ENCODE measurements at places on chromosomes 12 and 14.
A peak's percentile ranks its signal among the peaks of the same experiment; 100 is the strongest.

DNA sequence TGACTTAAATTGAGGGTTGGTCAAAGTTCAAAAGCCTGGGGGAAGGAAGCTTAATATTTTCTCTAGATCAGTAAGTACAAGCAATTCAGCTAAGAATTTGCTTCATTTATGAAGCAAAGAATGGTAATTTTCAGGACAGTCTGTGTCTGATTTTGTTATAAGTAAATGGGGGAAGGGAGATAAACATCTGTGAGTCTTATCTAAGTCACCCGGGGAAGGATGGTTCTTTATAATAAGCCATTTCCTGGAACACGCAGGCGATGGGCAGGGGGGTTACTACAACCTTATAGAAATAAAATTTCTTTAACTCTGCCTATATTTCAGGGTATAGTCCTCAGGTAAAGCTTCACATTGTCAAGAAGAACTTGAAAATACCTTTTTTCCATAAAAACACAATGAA is 42.9 kb downstream of the HELB start:
- DNase-seq = no peak

DNA sequence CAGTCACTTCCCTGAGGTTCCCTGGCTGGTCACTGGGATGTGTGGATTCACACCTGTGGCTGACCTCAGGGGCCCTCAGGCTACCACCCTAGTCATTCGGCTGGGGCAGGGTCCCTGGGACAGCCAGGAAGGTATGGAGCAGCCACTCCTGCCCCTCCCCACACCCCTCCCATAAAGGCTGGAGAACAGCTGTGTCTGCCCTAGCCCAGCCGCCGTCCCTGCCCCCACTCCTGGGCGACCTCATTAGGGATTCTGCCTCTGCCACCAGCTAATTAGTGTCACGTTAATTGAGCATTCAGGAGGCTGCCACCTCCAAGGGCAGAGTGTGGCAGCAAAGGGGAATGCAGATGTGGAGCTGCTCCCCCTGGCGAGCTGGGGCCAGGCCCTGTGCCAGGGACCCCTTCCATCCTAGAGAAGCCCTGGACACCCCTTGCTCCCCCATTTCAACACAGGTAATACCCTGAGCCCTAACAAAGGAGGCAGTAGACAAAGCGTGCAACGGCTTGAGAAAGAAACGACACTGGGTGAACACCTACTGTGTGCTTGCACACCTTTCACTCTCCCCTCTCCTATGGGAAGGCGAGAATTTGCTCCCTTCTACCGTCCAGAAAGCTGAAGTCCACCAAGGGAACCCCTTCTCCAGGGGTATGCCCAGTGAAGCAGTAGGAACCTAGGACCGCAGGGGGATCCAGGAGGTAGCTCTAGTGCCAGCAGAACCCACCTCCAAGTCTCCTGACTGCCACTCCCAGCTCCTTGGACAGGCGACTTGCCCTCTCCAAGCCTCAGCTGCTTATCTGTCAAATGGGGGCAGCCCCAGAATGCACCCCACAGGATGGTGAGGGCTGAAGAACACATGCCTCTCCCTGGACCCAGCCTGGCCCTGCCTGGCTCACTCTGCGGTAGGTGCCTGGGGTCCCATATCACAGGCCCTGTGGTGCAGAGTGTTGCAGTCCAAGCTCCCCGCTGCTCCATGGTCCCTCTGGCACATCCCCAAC is 45.1 kb downstream of the FAM222A start:
- DNase-seq = no peak

GRCh38 chr12:71108355-71108754 is 49.4 kb downstream of the TSPAN8 start:
- DNase-seq = no peak

- no peak for DNase-seq
Observed at GRCh38 chr14:32744811-32745445, 193.8 kb upstream of the NPAS3 start.

GRCh38 chr14:77318006-77318553 is 2.6 kb downstream of the POMT2 start:
- no peak for DNase-seq

GRCh38 chr14:44149597-44149996 is 357.5 kb downstream of the FSCB start:
- peak; percentile 49 for DNase-seq

DNA sequence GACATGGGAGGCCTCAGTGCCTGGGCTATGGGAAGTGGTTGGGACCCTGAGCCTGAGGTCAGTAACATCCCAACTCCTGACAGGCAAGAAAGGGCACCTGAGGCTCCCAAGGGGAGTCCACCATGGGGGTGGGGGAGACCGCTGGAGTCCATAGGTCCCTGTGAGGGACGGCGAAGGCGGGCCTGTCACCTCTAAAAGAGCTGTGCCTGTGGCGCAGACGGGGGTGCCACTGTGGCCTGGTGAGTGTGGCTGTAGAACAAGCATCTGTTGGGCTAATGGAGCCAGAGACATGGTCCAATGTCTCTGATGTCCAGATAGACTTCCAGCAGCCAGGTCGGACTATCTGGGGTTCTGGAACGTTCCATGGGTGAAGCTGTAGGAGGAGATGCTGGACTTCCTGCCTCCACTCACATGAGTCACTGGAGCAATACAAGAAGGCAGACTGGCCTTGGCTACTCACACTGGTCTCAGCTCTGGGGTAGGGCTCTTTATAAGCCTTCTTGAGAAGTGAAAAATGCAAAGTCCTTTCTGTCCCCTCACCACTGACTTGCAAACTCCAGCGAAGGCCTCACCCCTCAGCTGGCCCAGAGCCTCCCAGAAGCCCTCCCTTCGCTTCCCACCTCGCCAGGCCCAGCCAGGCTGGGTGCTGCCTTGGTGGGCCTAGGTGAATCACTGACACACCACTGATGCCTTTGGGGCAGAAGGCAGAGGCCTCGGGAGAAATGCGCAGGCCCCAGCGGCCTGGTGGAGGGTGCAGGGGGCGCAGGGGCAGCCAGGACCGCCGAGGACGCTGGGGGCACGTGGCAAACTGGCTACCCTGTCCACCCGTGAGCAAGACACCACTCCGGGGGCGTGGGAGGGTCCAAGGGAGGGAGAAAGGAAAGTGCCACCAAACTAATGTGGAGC is 1.1 kb upstream of the TRAF3 start:
- peak; percentile 57 for DNase-seq

DNA sequence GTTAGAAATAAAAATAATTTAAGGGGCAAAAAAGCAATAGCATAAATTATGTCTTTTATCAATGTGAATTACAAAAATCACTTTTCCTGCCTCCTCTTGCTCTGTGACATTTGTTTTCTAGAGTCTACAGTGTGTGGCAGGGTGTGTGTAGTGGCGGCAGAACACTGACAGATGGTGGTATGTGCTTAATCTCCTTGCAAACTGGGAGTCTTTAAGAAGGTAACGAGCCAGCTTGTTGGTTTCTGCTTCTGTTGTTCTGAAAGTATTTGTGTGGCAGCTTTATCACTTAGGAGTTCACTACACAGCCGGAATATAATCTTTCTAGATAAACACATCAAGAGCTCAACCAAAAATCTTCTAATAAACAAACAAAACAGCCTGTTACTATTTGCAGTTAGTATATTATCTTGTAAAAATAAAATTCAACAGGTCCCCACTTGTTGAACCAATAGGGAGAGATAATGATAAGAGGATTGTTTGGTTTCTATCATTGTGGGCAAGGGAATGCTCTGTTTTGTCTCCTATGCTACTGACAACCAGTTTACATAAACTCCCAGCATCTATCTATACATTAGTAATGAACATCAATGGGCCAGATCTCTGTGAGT is 13.0 kb downstream of the CDKL1 start:
- no peak for DNase-seq

Data from NB4 (cell line).